ENCODE measurements at places on chromosomes 7 and 10.

GRCh38 chr10:24331457-24331856 is 122.5 kb downstream of the KIAA1217 start:
- DNase-seq, result no peak

DNA sequence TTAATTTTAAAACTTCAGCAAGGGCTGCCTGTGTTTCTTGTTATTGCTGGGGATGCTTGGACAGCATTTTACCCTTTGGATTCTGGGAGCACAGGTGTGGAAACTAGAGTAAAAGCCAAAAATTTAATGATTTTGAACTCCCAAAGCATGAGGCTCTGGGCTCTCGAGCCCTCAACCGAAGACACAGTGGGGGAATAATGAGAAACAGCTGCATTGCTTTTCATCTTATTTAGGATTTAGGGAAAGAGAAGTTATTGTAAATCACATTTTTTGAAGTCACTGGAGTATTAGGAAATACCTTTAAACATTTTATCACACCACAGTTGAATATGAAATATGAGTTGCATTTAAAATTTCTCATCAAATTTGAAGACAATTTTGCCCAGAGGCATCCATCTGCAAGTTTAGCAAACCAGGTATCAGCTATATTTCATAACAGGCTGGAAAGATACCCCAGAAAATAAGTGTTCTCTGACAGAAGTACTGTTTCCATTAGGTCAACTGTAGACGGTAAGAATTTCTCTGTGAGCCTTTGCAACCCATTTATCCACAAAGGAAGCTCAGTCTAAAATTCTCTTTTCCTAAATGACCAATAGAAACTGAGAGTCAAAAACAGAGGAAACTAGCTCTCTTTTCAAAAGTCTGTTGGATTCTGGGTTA is 290.6 kb upstream of the PHYHIPL start:
- DNase-seq, result no peak

GRCh38 chr10:102641402-102641801 is 2.9 kb upstream of the TRIM8 start:
- DNase-seq, result no peak

DNA sequence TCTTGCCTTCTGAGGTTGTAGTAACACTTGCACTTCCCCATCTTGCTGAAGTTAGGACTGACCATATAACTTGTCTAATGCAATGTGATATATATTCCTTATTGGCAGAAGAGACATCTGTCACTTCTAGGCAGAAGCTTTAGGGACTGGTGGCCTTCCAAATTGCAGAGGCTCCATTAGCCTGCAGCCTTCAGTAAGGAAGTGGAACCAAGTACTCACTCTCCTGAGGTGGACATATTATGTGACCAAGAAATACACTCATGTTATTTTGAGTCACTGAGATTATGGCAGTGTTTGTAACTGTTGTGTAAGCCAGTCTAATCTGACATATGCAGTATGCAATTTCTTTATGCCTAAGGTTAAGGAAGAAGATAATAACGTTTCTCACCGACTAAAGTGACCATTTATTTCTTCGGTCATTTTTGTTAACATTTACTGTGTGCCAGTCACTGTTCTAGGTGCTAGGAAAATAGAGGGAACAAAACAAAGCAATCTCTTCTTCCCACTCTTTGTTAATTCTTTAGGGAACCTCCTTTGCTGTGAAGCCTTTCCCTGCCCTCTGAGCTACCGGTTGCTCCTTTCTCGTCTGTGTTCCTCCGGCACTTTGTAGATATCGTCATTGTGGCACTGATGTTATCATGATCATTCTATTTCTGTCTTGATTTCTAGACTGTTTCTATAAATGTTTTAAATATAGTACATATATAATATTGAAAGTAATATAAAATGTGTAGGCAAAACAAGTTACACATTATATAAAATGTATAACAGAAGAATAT is 52.9 kb upstream of the HBP1 start:
- DNase-seq, result no peak

GRCh38 chr7:38296059-38296857 is 22.8 kb upstream of the TARP start:
- no peak for DNase-seq

GRCh38 chr10:71346731-71347130 is 27.7 kb downstream of the SLC29A3 start:
- no peak for DNase-seq

DNA sequence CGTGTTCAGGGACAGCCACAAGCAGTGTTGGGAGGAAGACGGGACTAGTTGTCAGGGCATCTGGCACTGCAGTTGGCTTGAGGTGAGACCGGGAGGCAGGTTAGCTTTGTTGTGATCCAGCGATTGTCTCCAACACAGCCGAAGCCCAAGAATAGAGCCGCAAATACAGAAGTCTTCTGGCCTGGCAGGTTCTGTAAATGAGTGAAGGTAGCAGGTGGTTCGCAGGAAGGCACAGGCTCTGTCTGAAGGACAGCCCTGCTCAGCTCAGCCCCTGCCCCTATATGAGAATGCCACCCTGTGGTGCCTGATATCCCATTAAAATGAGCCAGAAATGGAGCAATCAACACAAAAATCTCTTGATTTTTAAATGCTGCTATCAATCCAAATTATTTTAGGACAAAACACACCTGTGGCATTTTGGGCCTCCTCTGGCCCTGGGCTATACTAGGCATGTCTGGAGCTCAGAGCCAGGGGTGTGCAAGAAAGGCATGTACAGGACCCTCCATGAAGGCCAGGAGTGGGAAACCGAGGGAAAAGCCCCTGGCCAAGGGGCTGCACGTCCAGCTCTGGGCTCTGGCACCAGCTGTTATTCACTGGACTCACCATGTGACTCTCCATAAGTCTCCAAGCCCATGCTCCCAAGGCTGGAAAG is 11.2 kb upstream of the C10orf71 start:
- DNase-seq, result no peak

- no peak for DNase-seq
These were observed 314.2 kb upstream of the GNAI1 start for GRCh38 chr7:79820387-79820786.

GRCh38 chr10:24907956-24908355 is 44.5 kb downstream of the PRTFDC1 start:
- no peak for DNase-seq

DNA sequence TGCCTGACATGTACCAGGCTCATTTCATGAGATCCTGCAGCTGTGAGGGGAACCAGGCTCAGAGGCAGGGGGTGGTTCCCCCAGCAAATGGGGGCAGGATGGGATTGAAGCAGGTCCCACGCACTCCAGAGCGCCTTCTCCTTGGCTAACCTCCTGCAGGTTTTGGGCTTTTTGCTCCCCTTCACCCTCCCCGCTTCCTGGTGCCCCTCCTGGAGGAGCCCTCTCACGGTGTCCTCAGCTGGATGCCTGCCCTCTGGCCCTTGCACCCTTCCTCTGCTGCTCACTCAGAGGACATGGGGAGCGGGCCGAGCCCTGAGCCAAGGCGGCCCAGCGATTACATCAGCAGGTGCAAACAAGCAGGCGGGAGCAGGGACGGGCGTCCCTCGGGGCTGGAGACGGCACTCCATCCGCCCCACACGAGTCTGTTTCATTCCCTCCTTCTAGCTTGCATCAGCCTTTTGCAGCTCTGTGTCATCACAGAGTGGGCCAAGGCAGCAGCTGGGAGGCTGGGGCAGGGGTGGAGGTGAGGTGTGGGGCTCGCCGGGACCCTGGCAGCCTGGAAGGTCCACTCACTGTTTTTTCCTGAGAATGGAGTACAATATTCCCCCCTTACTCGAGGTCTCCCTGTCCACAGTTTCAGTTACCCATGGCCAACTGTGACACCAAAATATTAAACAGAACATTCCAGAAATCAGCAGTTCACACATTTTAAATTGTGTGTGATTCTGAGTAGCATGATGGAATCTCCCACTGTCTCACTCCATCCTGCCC is 52.7 kb upstream of the SLC29A3 start:
- no peak for DNase-seq

- no peak for DNase-seq
These were observed 746 bp downstream of the ARL5B start for GRCh38 chr10:18659819-18660535.

DNA sequence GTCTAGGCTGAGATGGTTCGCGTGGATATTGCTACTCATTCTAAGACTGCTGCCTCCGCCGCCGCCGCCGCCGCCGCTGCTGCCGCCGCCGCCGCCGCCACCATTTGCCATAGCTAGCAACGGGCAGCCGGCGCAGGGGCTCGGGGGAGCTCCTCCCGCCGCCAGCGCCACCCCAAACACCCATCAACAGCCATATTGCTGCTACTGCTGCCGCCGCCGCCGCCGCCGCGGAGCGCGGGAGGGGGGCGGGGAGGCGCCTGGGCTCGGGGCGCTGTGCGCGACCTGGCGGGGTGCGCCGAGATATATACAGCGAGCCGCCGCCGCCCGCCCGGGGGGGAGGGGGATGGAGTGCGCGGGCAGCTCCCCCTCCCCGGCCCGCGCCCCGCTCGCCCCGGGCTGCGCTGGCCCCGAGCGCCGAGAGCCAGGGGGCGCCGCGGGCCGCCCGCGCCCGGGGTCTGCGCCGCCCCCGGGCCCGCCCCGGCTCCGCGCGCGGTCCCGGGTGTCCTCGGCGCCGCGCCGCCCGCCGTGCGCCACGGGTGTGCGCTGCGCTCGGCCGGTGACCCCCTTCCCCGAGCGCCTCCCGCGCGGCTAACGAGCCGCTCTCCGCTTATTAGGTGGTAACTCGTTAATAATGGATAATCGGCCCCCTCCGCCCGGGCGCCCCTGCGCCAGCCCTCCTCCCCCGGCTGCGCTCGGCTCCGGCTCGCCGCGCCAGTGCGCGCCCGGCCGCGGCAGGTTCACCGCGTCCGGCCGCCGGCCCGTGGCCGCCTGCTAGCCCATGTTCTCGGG is at the start of gene KCNMA1:
KCNMA1 (minus strand) TSS at position 277 of the 789 bp plus-strand sequence.
- no peak for DNase-seq

GRCh38 chr7:35553519-35553918 is 141.4 kb downstream of the HERPUD2 start:
- DNase-seq, result no peak

DNA sequence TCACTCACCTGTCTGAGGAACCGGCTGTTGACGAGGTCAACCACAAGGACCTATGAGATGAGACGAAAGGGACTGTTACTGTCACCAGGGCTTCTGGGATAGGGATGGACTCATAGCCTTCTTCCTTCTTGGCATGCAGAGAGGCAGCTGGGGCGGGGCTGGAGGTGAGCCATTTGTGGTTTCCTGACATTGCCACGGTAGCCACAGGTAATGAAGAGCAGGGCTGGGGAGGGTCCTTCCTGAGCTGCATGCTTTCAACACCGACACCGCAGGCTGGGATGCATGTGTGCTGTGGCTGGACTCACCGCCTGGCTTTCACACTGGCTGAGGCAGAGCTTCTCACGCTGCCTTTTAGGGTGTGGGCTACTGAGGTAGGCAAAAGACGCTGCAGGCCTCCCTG is 46.4 kb upstream of the MKRN1 start:
- no peak for DNase-seq

DNA sequence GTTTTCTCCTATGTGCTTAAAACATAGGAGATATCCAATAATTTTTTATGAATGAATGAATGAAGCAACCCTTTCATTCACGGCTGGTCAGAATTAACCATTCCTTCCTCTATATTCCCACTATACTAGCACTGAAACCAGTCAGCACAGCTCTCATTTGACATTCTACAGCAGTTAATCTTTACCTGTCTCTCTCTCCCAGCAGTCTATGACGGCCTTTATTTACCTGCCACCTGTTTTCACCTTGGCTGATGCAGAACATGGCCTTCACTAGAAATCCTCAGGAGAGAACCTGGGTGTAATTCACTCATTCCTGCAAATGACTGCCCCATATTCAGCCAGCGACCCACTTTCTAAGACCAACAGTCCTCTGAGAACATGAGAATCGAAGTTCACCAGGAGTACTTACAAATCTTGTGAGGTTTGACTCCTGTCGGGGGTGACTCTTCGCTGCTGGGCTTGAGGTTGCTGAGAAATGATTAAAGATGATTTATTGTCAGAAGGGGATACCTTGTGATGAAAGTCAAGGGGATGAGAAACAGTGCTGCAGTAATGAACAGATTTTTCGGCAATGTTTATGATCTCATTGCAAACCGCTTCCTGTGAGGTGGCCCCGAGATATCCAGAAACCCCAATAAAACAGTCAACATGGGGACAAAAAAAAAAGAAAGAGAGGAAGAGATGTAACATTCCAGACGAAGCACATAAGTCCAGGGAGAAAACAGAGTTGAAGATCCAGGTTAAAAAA is 30.9 kb upstream of the PDLIM1 start:
- DNase-seq, result no peak

DNA sequence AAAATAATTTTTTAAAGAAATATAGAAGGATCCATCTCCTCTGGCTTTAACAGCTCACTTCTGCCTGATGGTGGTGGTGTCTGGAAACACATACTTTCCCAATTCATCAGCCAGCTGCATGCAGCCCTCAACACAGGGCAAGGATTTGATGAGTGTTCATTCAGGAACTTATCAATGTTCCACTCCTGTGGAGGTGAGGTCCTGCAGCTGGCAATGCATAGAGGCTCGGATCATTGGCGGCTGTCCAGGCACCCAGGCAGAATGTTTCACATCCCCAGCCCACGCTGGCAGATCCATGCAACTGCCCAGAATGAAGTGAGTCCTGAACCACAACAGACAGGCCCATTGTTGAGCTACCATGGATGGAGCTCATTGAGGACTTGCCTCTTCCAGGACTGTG is 55.2 kb upstream of the KCNMA1 start:
- DNase-seq, result no peak

- no peak for DNase-seq
These were observed 25.2 kb downstream of the RELN start for GRCh38 chr7:103964269-103964668.

Measured in stimulated activated CD8-positive, alpha-beta memory T cell treated with anti-CD3 and anti-CD28 coated beads, Interleukin-4, amount 100 ng/mL, for 4 hours (primary cell).